ENCODE measurements at places on chromosomes 3 and 15.

DNA sequence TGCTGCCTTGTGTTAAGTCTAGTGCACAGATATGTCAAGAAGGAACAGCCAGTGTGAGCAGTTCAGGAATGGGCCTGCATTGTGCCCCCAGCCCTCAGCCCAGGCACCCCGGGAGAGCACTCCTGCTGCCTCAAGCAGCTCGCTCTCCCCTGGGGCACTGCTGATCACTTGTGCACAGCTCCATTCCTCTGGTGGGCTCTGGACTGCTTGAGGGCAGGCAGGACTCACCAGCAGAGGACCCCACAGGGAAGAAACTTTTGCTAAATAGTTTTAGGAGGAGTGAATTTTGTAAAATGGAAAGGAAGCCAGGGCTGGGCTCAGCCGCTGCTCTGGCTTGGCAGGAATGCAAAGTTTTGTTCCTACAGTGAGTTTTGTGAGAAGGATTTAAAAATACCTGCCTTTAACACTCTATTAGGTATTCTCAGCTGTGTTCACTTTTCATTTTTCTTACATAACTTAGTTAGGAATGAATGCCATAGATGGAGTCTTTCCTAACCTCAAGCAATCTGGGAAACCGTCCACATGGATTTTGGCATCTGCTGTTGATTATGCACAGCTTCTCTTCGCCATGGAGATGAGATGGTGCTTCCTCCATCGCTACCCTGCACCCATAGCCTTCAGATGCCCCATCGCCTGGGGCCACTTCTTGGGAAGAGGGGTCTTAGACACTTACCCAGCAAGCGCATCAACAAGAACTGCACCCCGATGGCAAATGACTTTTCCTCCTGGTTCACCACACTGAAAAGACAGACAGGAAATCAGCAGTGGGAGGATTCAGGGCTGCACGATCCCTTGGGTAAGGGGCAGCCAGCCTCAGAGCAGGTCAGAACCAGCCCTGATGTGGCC is 42.3 kb upstream of the RAB6B start:
- DNase-seq = no peak

DNA sequence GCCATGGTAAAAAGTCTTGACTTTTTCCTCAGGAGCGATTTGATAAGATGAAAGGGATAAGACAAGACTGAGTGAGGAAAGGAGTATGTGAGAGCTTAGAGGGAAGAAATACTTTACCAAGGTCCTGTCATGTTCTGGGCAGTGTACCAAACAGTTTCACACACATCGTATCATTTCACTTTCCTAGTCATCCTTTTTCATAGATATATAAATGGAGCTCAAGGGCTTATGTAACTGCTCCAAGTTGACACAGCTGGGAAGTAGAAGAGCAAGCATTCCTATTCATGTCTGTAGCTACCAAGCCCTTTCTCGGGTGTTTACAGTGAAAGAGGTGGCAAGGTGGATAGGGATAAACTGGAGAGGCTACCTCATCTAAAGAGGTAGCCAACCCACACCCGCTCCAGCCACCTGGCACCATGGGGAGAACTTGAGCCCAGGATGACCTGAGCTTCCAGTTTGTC is 57.4 kb downstream of the MRPS25 start:
- no peak for DNase-seq

DNA sequence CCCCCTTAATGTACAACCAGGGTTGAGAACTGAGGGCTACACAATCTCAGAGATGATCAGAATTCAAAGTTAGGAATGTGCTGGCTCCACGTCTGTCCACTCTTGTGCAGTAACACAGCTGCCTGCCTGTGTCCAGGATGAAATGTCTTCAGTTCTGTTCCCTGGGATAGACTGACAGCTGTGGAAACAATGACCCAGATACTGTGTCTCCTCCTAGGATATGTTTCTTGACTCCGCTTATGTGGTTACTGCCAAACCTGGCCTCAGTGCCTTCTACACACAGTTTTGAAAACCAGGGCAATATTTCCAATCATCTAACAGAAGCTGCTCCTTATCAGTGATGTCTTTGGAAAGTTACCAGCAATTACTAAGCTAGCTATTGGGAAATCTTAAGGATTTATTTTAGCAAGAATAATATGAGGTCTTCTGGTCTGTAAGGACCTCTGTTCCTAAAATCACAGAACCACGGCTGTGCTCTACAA is 67.6 kb downstream of the NOX5 start:
- DNase-seq = no peak

DNA sequence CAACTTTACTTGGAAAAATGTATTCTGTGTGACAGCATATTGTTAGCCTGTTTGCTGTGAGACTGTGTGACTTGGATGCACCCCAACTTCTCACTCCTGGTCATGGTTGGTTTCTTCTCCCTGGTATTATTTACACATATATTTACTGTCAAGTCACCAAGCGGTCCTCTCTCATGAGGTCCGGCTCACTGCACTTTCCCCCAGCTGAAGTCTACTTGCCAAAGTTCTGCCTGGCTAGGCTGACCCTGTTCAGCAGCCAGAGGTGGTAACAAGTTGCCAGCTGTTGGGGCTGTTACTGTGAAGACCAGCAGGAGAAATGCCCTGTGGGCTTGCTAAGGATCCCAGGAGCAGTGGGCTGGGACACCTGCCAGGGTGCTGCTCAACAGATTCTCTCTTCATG is 337.5 kb downstream of the MFSD1 start:
- no peak for DNase-seq

DNA sequence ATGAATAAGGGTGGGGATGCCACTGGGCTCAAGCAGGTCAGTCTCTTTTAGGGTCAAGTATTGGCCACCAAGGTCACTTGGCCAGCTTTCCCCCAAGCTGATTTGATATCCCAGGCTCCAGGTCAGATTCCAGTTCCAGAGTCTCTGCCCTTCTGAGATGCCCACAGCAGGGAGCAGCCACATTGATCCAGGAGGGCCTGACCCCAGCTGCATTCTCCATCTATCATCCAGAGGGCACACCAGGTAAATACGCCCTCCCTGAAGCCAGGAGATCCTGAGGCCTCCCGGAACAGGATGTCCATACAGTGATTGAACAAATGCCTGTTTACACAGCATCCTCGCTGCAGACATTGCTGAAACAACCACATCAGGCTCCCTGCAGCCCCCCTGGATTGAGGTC is 264.6 kb upstream of the TLE3 start:
- DNase-seq = no peak

- DNase-seq = no peak
Measured at GRCh38 chr15:48748535-48748934, 62.3 kb downstream of the CEP152 start.

All from HT-29 (cell line).